Activated CD4-positive, alpha-beta T cell treated with anti-CD3 and anti-CD28 coated beads, Interleukin-2, Interleukin-4, amounts not matched to agents 100 ng/mL and 50 ng/mL, durations not matched to agents 16 hours and 8 hours (primary cell): ENCODE measurements at places on chromosomes 13 and 19.

GRCh38 chr19:3403489-3404323 lies 37.3 kb downstream of the NFIC start:
- DNase-seq, result no peak

- DNase-seq, result no peak
Observed at GRCh38 chr19:33888665-33889064, 92.0 kb downstream of the KCTD15 start.

GRCh38 chr13:43088093-43088511 lies 64.7 kb downstream of the DNAJC15 start:
- DNase-seq, result no peak

GRCh38 chr13:19766591-19766990 lies 16.2 kb downstream of the PSPC1 start:
- DNase-seq, result no peak

GRCh38 chr13:27110056-27110746 lies 61.4 kb downstream of the USP12 start:
- DNase-seq, result no peak

DNA sequence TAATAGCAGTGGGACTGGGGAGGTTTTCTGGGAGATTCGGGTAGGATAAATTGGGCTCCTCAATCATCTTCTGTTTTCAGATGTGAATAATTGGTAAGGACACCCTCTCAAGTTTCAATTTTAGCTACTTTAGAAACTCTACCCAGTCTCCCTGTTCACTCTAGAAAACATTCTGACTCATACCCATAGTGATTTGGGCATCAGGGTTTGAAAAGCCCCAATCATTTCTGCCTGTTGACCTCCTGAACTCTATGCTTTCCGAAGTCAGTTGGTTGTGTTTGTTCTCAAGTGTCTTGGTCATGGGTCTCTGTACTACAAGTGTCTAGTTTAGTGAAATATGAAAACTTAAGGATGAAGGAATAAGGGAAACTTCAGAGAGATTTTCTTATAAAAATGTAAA lies 911.3 kb upstream of the GPC6 start:
- DNase-seq, result no peak

- no peak for DNase-seq
Observed at GRCh38 chr13:98013241-98013640, 59.8 kb downstream of the IPO5 start.

DNA sequence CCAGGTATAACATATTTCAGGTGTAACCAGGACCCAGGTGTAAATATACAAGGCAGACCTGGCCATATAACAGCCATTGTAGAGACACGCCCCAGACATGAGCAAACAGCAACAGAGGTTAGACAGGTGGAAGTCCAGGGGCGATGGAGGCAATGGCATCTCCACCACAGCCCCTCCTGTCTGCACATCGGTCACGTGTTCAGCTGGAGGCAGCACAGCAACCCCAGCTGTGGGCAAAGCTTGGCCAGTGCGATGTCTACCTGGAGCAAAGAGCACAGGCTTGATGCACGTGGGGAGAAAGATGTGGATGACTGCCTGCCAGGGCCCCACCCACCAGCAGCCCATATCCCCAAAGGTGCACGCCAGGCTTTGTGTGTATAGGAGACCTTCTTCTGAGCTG lies 4.4 kb downstream of the CYP4F2 start:
- DNase-seq, result no peak

GRCh38 chr13:108315273-108315672 lies 45.8 kb downstream of the TNFSF13B start:
- DNase-seq, result no peak

- DNase-seq, result no peak
Observed at GRCh38 chr19:41919948-41920712, 8.1 kb downstream of the ERFL start.

- DNase-seq, result no peak
Observed at GRCh38 chr13:110343241-110343865, 36.3 kb downstream of the COL4A2 start.

- no peak for DNase-seq
Observed at GRCh38 chr13:47168066-47168465, 271.2 kb upstream of the HTR2A start.

DNA sequence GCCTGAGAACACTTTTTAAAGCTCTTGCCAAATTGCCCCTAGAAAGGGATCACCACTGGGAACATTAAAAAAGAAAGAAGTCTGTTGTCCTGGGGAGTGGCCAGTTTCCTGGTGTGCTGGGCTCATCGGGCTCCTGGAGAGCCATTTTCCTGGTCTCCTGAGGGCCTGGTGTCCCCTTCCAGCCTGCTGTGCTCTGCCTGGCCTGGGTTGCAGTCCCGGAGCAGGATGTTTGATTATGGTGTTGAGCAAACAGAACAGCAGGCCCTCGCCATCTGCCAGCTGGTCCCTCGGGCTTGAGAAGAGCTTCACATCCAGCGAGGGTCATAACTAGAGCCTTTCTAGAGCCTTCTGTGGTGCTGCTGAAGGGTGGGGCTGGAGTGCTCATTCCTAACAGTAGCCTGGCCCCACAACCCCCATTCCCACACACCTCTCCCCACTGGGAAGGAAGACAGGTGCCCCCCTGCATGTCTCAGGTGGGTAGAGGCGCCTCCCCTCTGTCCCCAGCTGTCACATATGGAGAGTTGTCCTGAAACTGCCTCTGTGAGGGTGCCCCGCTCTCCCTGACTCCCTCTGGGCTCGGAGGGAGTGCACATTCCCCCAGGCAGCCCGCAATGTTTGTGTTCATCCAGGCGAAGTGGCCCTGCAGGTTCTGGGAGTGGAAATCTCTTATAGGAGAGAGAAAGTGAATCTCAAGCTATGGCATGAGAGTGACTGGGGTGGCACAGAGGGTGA lies 151.1 kb downstream of the SIPA1L3 start:
- DNase-seq, result no peak

- DNase-seq, result no peak
Observed at GRCh38 chr19:40191836-40192646, 815 bp downstream of the MAP3K10 start.

GRCh38 chr13:26711211-26711610 lies 49.4 kb downstream of the GPR12 start:
- DNase-seq, result no peak

GRCh38 chr13:39516096-39516495 lies 86.9 kb downstream of the LHFPL6 start:
- no peak for DNase-seq
